ENCODE measurements at places on chromosomes 3 and 15.

DNA sequence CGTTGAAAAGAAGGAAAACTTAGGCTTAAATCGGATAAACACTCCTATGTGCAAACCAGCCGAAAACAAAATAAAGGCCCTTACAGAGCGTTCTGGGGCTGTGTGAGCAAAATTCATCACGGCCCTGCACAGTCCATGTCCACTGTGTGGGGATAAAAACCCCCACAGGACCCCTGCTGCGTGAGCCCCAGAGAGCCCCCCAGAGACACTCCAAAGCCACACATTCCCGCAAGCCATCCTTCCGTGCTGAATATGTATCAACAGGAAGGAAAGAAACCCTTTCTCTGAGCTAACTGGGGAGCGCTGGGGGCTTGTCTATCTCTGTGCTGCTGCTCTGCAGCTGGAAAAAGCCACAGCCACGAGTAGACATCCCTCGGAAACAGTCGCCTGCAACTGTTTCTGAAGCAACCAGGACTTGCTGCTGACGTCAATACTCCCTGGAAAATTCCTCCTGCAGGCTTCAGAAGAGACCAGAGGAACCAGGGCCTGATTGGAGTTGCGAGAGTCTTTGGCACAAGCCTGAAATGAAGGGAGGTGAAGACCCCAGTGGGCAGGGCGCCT, 72.7 kb downstream of the NUP210 start:
- no peak overlapping the region for H3K27ac ChIP-seq
- no peaks in the 10 kb centered on the region for H3K27me3 ChIP-seq
- no peak for DNase-seq
- no peak overlapping the region for H3K4me3 ChIP-seq

DNA sequence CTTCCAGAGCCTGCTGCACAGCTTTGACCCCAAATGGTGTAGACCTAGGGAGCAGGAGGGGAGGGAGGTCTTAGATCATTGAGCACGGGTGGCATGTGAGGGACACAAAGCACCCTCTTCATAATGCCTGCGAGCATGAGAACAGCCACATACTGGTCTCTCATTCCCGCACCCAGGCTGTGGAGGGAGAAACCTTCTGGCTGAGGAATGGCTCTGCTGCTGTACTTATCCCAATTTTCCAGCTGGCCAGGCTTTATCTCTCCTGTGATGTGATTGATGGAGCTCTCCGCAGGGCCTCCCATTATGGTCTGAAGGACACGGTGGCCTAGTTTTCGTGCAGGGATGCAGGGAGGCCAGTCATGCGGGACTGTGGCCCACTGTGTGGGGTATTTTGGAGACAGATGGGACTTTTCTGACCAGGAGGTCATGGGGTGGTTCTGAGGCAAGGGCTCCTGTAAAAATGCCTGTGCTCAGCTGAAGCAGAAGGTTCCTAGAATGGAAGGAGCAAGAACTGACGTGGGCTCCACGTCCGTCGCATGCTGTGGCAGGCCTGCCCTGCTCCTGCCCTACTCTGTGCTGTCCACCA, 251.5 kb downstream of the PLCL2 start:
- H3K4me1 ChIP-seq = peaks cover 7% of the 10 kb centered on the region
- H3K4me3 ChIP-seq = no peak overlapping the region
- no peaks in the 10 kb centered on the region for H3K36me3 ChIP-seq
- H3K27ac ChIP-seq = no peak overlapping the region
- no peaks in the 10 kb centered on the region for H3K27me3 ChIP-seq

GRCh38 chr15:80202016-80202315, 49.2 kb downstream of the FAH start:
- H3K4me3 ChIP-seq = no peak overlapping the region
- H3K27me3 ChIP-seq = no peaks in the 10 kb centered on the region
- H3K4me1 ChIP-seq = no peaks in the 10 kb centered on the region
- no peak overlapping the region for H3K27ac ChIP-seq

DNA sequence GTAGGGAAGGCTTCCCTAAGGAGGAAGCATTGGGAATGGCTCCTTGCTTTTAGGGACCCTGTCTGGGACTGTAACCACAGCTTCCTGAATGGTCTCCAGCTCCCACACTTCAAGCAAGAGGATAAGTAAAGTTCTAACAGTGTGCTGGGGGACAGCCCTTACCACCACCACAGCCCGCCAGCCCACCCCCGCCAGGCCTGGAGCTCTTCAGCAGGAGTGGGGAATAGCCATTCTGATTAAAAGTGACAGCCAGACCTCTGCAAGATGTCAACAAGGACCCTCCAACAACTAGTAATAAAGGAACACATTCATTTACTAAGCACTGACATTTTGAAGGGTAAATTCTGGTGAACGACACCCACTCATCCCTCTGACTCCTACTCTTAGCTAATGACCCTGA, 49.4 kb downstream of the CPN2 start:
- H3K27ac ChIP-seq = no peak overlapping the region
- H3K27me3 ChIP-seq = peaks cover 10% of the 10 kb centered on the region
- no peak for DNase-seq
- H3K4me3 ChIP-seq = no peak overlapping the region

- H3K4me1 ChIP-seq = no peaks in the 10 kb centered on the region
- H3K27me3 ChIP-seq = no peaks in the 10 kb centered on the region
- DNase-seq = no peak
- no peak overlapping the region for H3K27ac ChIP-seq
- H3K36me3 ChIP-seq = no peaks in the 10 kb centered on the region
Observed at GRCh38 chr3:180624714-180625113, 22.8 kb downstream of the TTC14 start.

DNA sequence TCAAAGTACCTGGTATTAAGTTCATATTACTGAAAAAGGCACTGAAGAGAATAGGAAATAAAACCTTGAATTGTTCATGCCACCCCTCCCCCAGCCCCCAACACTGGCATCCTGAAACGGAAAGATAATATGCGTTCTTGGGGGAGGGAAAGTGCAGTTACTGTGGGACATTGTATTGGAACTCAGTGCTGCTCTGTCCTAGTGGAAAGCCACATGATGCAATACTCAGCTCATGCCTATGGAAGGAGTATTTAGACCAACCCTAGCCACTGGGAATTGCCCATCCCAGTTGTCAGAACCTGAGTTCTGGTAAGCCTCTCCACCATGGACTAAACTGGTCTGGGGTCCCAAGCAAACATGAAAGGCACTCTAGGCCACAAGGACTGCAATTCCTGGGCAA, 680.8 kb upstream of the BCHE start:
- H3K4me3 ChIP-seq = no peak overlapping the region
- H3K36me3 ChIP-seq = no peaks in the 10 kb centered on the region
- H3K27me3 ChIP-seq = no peaks in the 10 kb centered on the region
- no peak overlapping the region for H3K27ac ChIP-seq
- no peak for DNase-seq

DNA sequence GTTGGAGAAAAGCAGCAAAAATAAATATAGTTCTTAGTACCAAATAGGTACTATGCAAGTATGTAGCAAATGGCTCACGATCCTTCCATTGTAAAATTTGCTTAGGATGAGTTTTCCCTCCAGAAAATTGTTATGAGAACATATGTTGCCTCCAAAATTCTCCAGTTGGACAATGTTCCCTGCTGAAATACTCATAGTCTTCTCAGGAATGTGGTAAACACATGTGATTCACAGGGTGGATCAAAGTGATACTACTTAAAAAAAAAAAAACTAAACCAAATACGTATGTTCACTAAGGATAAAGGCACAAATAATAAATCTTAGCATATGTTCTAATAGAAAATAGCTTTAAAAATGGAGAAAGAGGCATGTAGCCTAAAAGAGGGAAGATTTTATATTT, 84.3 kb upstream of the ZNF385D start:
- H3K4me3 ChIP-seq = no peak overlapping the region
- H3K36me3 ChIP-seq = no peaks in the 10 kb centered on the region
- no peaks in the 10 kb centered on the region for H3K4me1 ChIP-seq
- no peaks in the 10 kb centered on the region for H3K27me3 ChIP-seq

GRCh38 chr3:112460519-112461195, 38.6 kb downstream of the BTLA start:
- DNase-seq = no peak
- no peak overlapping the region for H3K4me3 ChIP-seq
- no peaks in the 10 kb centered on the region for H3K27me3 ChIP-seq
- no peaks in the 10 kb centered on the region for H3K36me3 ChIP-seq

DNA sequence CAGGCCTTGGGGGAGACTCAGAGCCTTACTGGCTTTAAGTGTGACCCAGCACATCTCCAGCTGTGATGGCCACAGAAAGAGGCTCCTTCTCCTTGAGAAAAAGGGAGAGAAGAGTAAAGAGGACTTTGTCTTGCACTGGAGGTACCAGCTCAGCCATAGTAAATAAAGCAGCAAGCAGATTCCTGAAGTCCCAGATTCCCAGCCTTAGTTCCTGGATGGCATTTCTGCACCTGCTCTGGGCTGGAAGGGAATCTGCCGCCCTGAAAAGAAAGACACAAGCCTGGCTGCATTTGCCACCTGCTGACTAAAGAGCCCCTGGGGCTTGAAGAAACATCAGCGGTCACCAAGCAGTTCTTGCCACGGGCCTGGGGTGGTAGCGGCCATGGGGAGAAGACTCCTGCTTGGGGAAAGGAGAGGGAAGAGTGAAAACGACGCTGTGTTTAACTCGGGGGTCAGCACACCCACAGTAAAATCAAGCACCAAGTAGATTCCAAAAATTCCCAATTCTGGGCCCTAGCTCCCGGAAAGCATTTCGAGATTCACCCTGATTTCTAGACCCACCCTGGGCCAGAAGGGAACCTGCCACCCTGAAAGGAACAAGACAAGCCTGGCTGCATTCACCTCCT, 24.2 kb upstream of the TNK2 start:
- no peaks in the 10 kb centered on the region for H3K4me1 ChIP-seq
- no peaks in the 10 kb centered on the region for H3K36me3 ChIP-seq
- no peaks in the 10 kb centered on the region for H3K27me3 ChIP-seq
- H3K27ac ChIP-seq = no peak overlapping the region

DNA sequence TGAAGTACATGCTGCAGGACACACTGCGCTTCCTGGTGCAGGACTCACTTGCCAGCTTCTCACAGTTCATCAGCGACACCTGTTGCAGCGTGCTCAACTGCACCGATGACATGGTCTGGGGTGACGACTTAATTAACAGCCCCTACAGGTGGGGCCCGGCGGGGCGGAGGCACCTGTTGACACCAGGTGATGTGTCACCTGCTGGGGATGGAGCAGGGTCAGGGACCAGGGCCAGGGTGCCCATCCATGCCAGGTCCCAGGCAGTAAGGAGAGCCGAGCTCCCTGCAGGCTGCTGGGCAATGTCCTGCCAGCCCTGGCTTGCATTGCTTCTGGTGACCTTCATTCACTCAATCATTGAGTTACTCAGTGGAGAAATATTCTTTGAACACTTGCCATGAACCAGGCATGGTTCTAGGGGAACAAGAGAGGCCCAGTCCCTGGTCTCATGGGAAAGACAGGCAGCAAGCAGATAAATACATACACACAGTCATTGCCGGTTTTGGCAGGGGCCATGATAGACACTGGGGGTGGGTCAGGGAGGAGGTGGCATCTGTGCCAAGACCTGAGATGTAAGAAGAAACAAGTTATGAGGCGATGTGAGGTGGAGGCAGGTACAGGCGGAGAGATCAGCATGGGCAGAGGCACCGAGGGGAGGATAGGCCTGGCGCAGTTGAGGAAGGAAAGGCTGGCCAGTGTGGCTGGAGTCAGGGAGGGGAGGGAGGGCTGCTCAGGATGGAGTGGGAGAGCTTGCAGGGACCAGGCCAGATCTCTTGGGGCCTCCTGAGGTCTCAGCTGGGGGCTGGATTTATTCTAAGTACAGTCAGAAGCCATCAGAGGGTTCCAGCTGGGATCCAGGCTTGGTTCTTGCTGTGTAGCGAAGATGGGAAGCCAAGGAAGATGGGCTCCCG, 30.8 kb downstream of the DNAH1 start:
- peak overlapping the region; percentile 41 for H3K27ac ChIP-seq
- H3K4me3 ChIP-seq = no peak overlapping the region
- H3K4me1 ChIP-seq = peaks cover 12% of the 10 kb centered on the region
- H3K27me3 ChIP-seq = no peaks in the 10 kb centered on the region
- no peak for DNase-seq
- peaks cover 27% of the 10 kb centered on the region for H3K36me3 ChIP-seq

DNA sequence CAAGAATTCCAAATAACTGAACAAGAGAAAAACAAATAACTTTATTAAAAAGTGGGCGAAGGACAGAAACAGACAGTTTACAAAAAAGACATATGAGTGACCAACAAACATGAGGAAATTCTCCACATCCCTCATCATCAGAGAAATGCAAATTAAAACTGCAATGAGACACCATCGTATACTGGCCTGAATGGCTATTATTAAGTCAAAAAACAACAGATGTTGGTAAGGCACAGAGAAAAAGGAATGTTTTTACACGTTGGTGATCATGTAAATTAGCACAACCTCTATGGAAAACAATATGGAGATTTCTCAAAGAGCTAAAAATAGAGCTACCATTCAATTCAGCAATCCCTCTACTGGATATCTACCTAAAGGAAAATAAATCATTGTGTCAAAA, 1260.4 kb upstream of the ALCAM start:
- DNase-seq = no peak
- H3K4me3 ChIP-seq = no peak overlapping the region
- H3K36me3 ChIP-seq = no peaks in the 10 kb centered on the region
- no peak overlapping the region for H3K27ac ChIP-seq

GRCh38 chr3:25687742-25688141, 23.0 kb upstream of the TOP2B start:
- H3K36me3 ChIP-seq = no peaks in the 10 kb centered on the region
- no peak overlapping the region for H3K27ac ChIP-seq
- no peak overlapping the region for H3K4me3 ChIP-seq

DNA sequence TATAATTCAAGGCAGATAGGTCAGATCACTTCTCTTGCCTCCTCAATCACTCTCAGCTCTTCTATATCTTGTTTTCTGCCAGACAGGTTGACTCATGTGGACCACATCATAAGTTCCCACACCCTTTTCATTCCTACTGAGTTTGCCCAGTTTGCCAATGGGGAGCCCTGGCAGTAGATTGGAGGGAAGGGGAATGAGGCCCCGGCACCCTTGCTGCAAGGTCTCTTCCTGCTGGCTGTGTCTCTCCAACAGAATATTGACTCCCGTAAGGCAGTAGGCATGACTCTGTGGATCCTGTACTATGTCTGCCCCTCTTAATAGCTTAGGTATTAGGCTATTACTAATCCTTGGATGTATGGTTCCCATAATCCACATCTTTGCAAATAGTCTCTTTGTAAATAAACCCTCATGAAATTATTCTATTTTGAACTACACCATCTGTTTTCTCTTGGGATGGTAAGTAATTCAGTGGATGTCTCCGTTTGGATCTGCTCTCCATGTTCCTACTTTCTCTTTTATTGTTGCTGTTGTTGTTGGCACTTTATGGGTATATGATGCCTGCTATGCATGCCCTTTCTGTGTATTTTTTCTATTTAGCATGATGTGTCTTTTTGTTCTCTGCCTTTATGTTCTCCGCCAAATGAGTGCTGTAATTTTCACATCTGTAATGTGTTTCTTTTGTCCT, 65.5 kb upstream of the DCBLD2 start:
- H3K36me3 ChIP-seq = no peaks in the 10 kb centered on the region
- H3K4me1 ChIP-seq = no peaks in the 10 kb centered on the region
- H3K27me3 ChIP-seq = no peaks in the 10 kb centered on the region
- H3K4me3 ChIP-seq = no peak overlapping the region
- no peak overlapping the region for H3K27ac ChIP-seq
- DNase-seq = no peak

GRCh38 chr3:83434880-83435587, 1523.8 kb upstream of the CADM2 start:
- H3K36me3 ChIP-seq = no peaks in the 10 kb centered on the region
- H3K4me3 ChIP-seq = no peak overlapping the region
- no peak overlapping the region for H3K27ac ChIP-seq

- no peak overlapping the region for H3K27ac ChIP-seq
- no peaks in the 10 kb centered on the region for H3K36me3 ChIP-seq
- no peak for DNase-seq
Observed at GRCh38 chr3:34207806-34208205, 409.4 kb downstream of the PDCD6IP start.

GRCh38 chr3:186024210-186024609, 84.7 kb downstream of the ETV5 start:
- H3K4me1 ChIP-seq = no peaks in the 10 kb centered on the region
- no peak overlapping the region for H3K27ac ChIP-seq
- no peaks in the 10 kb centered on the region for H3K27me3 ChIP-seq
- DNase-seq = peak; percentile 63
